ENCODE measurements at places on chromosomes 7 and 10. TPM values are rescaled to one million over a fixed set of nuclear protein-coding genes. Genes with fewer than 3 reads are reported as not detected.

- no peak for DNase-seq
Observed at GRCh38 chr10:131745591-131745990, 155.2 kb upstream of the PPP2R2D start.

DNA sequence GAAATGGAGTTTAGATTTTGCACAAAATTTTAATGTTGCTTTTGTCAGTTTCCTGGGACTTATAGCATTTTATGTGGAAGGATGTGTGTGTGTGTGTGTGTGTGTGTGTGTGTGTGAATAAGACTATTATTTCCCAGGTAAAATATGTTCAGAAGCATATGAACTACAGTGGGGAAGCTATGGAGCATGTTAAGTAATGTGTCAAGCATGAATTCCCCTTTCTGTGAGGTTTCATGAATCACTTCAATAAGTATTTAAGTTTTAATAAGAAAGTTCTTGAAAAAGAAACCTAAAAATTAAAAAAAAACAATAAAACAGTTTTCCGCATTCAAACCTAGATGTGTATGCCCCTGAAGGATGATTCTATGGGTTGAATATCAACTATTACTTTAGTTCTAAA is 693 bp downstream of the CREB5 start:
- DNase-seq: no peak

DNA sequence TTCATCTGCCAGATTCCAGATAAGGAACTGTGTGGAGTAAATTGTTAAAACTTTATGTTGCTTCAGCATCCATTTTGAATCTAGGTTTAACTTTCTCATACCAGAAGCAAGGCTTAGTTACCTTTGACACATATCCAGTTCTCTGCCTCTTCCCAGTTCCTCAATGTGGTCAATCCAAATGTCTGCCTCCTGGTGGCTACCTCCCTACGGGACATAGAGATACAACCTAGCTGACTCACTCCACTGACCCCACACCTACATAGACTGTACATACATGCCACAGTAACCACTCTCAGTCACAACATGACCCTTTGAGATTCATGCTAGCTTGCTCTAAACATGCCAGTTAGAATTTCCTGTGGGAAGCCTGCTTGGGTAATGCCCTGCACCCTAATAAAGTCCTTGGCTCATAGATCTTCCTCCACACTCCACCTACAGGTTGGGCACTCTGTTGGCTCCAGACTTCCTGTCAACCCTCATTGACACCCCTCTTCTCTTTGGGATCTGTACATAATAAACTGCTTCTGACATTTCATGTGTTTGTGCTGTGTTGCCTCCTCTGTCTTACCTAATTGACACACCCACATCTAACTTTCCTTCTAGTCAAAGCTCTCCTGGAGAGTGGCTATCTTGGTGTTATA is 278.1 kb downstream of the HTR7 start:
- peak; percentile 7 for DNase-seq

The PRKCQ gene
- 0.47 TPM for total RNA-seq

The SRRM3 gene
- 2.8 TPM for total RNA-seq

The MACROH2A2 gene
- 11.2 TPM for total RNA-seq
